ENCODE measurements at places on chromosomes 13 and 19.

DNA sequence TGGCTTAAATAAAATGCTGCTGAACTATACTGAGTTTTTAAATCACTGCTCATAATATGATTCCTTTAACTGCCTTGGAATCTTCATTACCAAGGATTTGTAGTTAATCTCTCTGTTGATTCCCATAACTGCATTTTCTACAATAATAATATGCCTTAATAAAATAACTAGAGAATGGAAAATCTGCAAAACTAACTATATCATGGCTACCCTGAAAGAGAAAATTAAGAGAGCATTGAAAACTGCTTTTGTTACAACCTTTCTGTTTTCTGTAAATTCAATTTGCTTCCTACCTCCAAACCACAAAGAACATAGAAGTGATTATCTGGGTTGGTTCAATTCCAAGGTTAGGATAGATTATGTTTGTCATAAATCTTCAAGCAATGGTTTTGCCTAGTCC is 202.8 kb upstream of the ATXN8OS start:
- DNase-seq = no peak

DNA sequence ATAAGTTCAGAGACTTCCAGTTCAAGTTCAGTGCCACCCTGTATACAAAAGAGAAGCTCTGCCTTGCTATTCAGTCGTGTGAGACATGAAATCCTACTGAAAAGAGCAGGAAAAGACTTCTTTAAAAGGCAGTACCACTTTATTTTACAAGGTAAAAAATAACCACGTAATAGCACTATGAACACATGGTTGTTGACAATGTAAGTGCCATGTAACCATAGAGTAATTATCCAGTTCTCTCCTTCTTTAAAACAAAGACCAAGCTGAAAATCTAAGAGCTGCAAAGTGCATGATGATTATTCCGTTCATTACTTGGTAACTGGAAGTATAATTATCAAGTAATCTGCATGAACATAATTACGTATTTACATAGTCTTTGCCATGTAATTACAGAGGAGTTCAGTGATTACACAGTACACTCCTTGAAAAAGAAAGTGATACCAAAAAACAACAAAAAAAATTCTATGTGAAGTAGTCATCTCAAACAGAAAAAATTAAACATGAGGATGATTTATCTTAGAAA is 288.7 kb downstream of the EFNB2 start:
- no peak for DNase-seq

DNA sequence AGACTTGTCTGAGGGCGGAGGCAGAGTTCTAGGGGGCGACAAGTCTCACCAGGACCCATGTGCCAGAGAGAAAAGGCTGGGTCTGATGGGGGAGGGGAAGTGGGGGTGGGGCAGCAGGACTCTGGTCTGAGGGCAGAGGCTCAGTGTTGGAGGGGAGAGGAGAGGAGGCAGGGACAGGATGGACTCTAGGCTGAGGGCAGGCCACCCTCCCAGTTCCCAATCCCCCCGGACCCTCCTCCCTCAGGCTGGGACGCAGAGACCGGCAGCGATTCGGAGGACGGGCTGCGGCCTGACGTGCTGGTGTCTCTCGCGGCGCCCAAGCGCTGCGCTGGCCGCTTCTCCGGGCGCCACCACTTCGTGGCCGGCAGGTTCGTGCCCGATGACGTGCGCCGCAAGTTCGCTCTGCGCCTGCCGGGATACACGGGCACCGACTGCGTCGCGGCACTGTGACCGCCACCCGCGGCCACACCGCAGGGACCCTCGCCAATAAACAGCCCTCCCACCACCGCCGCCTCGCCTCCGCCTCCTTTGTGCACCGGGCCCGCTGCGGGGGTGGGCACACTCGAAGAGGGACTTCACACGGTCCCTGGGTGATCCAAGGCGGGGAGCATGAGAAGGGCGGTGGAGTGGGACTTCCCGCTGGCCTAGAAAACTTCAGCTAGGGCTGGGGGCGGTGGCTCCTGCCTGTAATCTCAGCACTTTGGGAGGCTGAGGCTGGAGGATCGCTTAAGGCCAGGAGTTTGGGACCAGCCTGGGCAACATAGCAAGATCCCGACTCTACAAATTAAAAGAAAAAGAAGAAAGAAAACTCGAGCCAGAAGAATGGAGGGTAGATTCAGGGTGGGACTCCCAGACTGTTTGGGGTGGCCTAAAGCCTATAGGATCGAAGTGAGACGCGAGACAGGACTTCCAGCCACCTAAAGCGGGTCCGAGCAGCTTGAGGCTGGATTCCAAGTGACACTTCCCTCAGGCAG is 703 bp upstream of the CILP2 start:
- DNase-seq = no peak

GRCh38 chr19:16654140-16654539 is 5.8 kb downstream of the SMIM7 start:
- DNase-seq = no peak

DNA sequence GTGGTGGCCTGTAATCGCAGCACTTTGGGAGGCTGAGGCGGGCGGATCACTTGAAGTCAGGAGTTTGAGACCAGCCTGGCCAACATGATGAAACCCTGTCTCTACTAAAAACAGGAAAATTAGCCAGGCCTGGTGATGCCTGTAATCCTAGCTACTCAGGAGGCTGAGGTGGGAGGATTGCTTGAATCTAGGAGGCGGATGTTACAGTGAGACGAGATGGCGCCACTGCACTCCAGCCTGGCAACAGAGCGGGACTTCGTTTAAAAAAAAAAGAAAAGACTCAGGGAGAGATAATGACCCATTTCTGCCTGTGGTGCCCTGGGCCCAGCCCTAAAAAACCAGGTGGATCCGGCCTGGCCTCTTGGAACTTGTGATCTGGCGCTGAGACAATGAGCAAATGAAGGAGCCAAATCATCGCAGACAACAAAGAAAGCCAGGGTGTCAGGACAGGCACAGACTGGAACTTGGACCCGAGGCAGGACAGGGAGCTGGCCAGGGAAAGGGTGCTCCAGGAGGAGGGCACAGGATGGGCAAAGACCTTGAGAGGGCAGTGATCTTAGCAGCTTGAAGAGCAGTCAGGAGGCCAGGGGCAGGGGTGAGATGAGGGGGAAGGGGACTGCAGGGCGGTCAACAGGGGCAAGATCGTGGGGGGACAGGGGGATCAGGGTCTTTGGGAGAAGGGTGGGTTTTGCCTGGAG is 962 bp upstream of the JAK3 start:
- DNase-seq = no peak

GRCh38 chr19:11481534-11482383 is 913 bp upstream of the ELAVL3 start:
- peak; percentile 92 for DNase-seq

GRCh38 chr13:28485097-28485496 is 9.8 kb downstream of the FLT1 start:
- no peak for DNase-seq

GRCh38 chr13:39073983-39074382 is 35.7 kb downstream of the NHLRC3 start:
- no peak for DNase-seq

DNA sequence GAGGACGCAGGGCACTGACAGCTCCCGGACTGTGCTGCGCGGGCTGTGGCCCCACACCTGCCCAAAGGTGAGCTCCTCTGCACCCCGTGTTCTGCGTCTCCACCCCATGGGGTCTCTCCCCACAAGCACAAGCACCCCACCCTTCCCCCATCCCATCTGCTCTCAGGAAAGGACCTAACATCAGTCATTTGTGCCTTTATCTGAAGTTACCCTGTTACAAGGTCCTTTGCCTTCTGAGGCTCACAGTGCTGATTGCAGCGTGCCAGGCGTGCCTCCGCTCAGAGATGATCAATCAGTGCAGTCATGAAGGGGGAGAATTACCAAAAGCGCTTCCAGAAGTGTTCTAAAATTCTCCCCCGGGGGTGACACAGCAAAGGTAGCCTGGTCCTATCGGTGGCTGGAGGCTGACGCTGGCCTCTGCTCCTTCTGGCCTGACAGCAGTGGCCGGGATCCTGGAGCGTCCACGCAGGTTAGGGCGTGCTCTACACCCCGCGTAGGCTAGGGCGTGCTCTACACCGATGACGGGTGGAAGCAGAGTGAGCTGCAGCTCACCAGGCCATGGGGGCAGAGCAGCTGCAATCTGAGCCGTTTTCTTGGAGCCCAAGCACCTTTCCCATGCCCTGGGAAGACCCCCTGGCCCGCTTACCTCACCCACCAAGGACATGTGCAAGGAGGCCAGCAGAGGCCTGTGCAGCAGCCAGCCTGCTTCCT is 84.7 kb upstream of the TM9SF2 start:
- DNase-seq = no peak

DNA sequence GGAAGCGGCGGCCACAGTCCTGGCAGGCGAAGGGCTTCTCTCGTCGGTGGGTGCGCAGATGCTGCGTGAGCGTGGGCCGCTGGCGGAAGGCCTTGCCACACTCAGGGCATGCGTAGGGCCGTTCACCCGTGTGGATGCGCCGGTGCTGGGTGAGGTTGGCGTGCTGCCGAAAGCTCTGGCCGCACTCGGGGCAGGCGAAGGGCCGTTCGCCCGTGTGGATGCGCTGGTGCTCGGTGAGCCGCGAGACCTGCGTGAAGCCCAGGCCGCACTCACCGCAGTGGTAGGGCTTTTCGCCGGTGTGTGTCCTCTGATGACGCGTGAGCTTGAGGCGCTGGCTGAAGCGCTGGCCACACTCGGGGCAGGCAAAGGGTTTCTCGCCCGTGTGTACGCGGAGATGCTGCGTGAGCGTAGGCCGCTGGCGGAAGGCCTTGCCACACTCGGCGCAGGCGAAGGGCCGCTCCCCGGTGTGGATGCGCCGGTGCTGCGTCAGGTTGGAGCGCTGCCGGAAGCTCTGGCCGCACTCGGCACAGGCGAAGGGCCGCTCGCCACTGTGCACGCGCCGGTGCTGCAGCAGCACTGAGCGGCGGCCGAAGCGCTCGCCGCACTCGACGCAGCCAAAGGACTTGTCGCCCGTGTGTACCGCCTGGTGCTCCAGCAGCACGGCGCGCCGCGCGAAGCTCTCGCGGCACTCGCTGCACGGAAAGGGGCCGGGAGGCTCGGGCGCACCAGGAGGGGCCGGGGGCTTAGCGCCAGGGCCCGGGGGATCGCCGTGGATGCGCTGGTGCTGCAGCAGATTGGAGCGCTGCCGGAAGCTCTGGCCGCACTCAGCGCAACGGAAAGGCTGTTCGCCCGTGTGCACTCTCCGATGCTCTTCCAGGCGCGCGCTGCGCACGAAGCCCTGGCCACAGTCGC is 4.0 kb upstream of the UBE2M start:
- no peak for DNase-seq

DNA sequence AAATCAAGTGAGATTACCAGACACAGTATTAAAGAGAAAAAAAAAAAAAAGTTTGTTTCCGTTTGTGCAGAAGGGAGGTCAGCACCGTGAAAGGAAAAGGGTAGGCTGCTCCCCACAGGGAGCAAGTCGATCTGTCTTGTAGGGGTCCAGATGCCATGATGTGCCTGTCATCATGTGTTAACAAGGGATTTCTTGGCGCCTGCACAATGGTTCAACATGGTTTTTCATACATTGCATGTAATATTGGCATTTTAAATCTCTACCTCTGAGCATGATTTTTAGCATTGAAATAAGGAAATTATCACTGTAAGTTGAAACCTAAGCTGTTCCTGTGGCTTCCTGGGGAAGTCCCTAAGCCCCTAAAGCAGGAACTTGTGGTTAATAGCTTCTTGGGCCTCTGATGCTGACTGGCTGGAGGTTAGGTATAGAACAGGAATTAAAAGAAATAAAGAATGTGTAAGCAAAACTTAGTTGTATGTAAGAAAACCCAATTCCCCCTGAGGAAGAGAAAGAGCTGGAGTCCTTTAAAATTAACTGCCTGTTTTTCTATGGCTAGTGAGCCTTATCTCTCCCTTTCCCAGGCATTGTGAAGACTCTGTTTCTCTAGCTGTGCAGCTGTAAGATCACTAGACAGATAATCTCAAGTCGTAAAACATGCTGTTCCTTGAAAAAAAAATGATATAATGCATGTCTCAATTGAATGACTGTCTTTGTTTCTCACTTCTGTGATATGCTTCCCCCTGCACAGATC is 7.4 kb upstream of the FCGBP start:
- DNase-seq = no peak

DNA sequence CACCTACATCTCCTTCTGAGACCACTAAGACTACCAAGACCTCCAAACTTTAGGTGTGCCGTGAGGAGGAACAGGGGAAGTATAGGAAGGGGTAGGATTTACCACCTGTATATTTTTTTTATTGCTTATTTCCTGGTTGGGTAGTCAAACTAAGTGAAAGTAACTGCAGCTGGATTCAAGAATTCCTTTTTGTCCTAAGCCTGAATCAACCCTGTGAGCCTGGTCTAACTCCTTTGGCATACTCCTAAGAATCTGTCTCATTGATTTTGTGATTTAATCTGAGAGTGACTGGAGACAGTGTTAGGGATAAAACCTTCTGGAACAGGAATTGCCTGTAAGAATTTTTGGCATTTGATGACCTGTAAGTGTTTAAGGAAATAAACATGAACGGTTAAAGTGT is 523.5 kb upstream of the MIR17HG start:
- no peak for DNase-seq

GRCh38 chr13:59706101-59706976 is 457.4 kb downstream of the DIAPH3 start:
- no peak for DNase-seq

Measured in NCI-H774 (cell line).